Activated CD4-positive, CD25-positive, alpha-beta regulatory T cell treated with anti-CD3 and anti-CD28 coated beads, Interleukin-2, amount 50 U/mL, for 16 hours (primary cell): ENCODE measurements at places on chromosomes 4 and X.
A peak's percentile ranks its signal among the peaks of the same experiment; 100 is the strongest.

- DNase-seq, result no peak
These were observed 42.5 kb downstream of the BEX3 start for GRCh38 chrX:103418811-103419340.

DNA sequence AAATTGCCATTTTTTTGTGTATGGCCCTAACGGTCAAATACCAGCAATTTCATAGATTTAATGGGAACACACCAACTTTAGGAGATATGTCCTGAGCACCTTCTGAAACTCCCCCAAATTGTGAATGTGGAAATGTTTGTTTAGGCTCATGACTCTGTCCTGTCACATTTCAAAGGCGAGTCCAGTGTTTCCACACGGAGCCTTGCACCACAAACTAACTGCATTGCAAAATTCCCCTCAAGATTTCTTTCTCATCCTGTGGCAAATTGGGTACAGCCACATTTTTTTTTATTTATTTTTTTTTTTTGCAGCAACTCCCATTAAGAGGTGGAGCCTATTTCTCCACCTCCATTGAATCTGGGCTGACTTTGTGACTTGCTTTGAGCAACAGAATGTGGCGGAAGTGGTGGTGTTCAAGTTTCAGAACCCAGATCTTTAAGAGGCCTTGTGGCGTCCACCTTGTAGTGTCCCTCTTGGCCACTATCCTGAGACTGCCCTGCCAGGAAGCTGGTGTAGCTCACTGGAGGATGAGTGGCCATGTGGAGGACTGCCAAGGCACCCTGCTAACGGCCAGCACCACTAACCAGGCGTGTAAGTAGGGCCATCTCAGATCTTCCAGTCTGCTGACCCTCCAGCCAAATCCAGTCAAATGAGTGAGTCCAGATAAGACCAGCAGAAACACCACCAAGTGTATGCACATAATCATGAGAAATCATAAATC is 172.4 kb upstream of the SCML1 start:
- DNase-seq, result no peak

GRCh38 chrX:150898343-150899190 is at the start of gene CD99L2:
CD99L2 (minus strand) TSS chrX:150898668; CDS start chrX:150898588, 80 bp downstream.
- peak; percentile 76 for DNase-seq

DNA sequence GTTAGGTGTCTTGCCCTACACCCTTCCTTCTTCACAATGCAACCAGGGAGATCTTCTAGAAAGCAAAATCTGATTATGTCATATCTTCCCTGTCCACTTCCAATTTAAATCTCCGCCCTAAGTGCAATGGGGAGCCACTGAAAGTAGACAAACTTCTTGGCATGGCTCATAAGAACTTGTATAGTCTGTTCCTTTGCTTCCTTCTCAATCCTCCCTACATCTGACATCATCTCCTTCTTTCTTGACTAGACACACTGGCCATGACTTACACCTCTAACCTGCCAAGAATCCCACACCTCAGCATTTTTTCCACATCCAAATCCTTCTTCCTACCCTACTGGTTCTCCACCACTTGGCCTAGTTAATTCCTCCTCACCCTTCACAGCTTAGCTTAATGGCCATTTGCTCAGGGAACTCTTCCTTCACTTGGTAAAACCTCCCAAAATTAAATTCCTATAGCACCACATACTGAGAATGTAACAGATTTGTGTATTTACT is 55.1 kb downstream of the NCAPG start:
- DNase-seq, result no peak

- DNase-seq, result no peak
These were observed 49.0 kb upstream of the CXorf51A start for GRCh38 chrX:146863566-146863965.

- no peak for DNase-seq
These were observed 69.2 kb upstream of the FAT1 start for GRCh38 chr4:186792728-186793366.

DNA sequence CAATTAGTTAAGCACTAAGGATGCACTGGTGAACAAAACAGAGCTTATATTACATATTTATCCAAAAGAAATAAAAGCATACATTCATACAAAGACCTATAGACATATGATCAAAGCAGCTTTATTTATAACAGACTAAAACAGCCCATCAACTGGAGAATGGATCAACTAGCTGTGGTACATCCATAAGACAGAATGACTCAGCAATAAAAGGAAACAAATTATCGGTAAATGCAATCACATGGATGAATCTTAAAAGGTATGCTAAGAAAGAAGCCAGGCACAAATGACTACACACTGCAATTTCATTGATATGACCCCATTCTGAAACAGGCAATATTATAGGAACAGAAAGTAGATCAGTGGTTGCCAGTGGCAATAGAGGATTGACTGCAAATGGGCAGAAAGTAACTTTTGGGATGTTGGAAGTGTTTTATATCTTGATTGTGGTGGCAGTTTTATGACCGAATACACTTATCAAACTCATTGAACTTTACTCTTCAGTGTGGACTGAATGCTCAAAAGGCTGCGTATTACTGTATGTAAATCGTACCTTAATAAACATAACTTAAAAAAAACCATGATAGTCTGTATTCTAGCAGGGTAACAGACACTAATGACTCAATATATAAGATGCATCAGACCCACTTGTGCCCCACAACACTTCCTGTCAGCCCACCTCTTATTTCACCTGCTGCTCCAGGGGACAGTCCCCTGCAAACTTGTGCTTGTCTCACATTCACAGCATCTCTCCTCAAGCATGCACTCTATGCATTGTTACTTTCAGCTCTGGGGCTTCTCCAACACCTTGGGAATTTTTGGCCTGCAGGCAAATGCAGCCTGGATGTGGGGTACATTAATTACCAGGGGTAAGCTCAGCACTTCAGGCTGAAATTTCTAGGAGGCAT is 59.1 kb downstream of the MID1IP1 start:
- DNase-seq, result no peak

DNA sequence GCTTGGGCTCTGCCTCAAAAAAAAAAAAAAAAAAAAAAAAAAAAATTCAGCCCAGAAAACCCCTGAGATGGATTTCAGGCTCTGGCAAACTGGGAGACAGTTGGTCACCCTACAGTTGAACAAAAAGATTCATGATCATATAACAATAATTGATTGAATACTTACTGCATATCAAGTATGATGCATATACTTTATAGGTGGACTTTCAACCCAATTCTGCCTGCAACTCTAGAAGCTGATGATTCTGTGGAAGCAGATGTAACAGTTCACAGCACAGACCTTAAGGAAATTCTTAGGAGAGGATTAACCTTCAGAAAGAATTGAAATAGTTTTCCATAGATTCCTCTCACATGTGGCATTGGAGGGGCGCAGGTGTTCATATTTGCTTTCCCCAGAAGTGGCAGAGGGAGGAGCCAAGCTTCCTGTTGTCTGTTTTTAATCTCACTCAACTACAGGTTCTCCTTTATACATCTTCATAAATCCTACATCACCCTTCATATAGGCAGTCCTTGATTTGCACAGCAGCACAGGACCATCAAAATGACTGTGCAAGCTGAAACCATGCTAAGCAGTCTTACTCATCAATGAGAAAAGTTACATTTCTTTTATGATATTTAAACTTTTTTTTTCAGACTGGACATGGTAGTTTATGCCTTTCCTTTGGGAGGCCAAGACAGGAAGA is 149.4 kb upstream of the KLF3 start:
- DNase-seq, result no peak

GRCh38 chr4:146495269-146495668 is 26.5 kb downstream of the SLC10A7 start:
- no peak for DNase-seq

DNA sequence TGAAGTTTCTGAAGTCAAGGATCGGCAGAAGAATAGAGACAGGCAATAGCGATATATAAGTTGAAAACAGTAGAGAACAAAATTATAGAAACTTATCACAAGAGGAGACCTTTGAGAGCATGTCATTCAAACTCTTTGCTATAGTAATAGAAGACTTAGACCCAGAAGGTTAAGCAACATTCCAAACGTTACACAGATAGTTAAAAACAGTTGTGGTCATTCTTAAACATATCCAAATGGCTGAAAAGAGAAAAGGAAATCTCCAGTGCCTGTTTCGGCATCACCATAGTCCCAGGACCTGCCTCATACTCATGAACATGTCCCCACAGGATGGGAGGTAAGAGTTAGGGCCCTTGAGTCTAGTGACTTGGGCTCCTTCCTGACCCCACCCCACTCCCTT is 258.1 kb upstream of the NOCT start:
- DNase-seq, result no peak

DNA sequence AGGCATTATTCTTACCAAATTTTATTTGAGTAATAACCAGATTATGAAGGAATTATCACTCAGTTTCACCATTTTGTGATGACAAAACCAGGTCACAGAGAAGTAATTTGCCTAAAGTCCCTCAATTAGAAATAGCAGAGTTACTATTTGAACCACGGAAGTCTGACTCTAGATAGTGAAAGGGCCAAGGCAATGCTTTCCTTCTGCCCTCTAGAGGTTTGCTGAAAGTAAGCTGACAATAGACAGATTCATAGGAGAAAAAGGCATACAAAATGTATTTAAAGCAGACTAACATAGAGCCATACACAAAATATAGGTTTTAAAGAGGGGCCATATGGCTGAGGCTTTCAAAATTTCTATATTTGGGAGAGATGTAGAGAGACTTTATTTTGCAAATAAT is 43.1 kb downstream of the CXXC4 start:
- no peak for DNase-seq

GRCh38 chrX:7351926-7352325 is 204.0 kb upstream of the PUDP start:
- DNase-seq, result no peak

GRCh38 chr4:125389713-125390112 is 75.0 kb downstream of the FAT4 start:
- DNase-seq, result no peak

- DNase-seq, result no peak
These were observed 83.9 kb downstream of the SNCA start for GRCh38 chr4:89752932-89753598.

- no peak for DNase-seq
These were observed 206.6 kb downstream of the PTTG2 start for GRCh38 chr4:38166768-38167167.

GRCh38 chrX:45110494-45110893 is 90.2 kb downstream of the DIPK2B start:
- no peak for DNase-seq

GRCh38 chr4:184745831-184746795 is 12.2 kb upstream of the CENPU start:
- peak; percentile 45 for DNase-seq

DNA sequence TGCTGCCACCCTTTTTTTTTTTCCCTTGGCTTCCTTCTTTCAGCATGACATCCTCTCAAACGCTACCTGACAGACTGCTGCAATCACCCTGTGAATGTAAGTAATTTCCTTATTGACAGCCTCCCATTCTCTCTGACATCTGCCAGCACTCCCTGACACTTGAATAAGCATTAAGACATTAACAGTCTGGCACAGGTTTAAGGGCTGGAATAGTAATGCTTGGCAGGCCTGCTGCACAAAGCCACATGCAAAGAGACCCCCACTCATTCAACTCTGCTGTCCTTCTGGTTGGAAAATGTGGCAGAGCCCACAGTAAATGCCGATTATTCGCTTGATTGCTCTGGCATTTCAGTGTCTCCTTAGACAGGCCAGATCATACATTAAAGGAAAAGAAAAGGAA is 28.1 kb upstream of the RASGEF1B start:
- no peak for DNase-seq

GRCh38 chr4:114116861-114117260 is 137.4 kb upstream of the ARSJ start:
- no peak for DNase-seq

GRCh38 chrX:115639334-115639880 is 78.4 kb downstream of the PLS3 start:
- DNase-seq, result no peak

- no peak for DNase-seq
These were observed 66.3 kb downstream of the CLDN34 start for GRCh38 chrX:10033375-10034007.

GRCh38 chrX:105190252-105190853 is 30.1 kb downstream of the TEX13A start:
- no peak for DNase-seq

DNA sequence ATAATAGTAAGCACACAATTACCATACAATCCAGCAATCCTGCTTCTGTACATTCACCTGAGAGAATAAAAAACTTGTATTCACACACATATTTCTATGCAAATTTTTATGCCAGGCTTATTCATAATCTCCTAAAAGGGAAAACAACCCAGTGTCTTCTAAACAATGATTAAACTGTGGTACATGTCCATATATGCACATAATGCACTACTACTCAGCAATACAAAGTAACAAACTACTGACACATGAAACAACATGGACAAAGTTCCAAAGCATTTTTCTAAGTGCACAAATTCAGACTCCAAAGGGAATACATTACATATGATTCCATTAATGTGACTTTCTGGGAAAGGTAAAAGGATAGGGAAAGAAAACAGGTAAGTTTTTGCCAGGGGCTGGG is 18.0 kb upstream of the FMR1 start:
- no peak for DNase-seq

GRCh38 chr4:82643994-82644733 is 82.4 kb upstream of the TMEM150C start:
- DNase-seq, result no peak
